ENCODE measurements at places on chromosomes 6 and 20. TPM values are rescaled to one million over a fixed set of nuclear protein-coding genes. Genes with fewer than 3 reads are reported as not detected.
A peak's percentile ranks its signal among the peaks of the same experiment; 100 is the strongest.

GRCh38 chr6:113741651-113742050, 115.5 kb upstream of the MARCKS start:
- no peaks in the 10 kb centered on the region for H3K36me3 ChIP-seq
- H3K4me1 ChIP-seq: peaks cover 5% of the 10 kb centered on the region
- no peak for DNase-seq

ETV7 gene
- 0.24 TPM for total RNA-seq

CGA gene
- total RNA-seq: not detected

GRCh38 chr6:89035252-89036101, 45.1 kb upstream of the PNRC1 start:
- no peak overlapping the region for H3K4me3 ChIP-seq
- H3K4me1 ChIP-seq: no peaks in the 10 kb centered on the region
- no peak for DNase-seq
- H3K27ac ChIP-seq: peak overlapping the region; percentile 74
- no peaks in the 10 kb centered on the region for H3K36me3 ChIP-seq
- H3K27me3 ChIP-seq: no peaks in the 10 kb centered on the region

DNA sequence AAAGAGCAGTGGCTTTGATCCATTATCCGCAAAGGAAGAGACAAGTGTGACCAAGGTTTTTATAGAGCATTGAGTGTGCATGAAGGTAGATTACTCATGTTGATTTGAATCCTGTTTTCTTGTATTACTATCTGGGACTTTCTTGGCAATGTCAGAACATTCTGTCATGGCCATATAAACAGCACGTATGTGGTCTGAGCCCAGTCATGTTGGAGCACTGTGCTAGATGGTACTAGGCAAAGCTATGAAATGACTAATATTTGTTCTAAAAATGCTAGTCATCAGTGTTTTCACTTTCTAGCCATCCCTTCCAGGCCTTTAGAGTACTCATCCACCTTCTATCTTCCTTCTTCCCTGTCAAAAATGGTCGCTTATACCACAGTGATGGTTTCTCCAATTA, 278.6 kb upstream of the FLRT3 start:
- H3K4me1 ChIP-seq: no peaks in the 10 kb centered on the region
- DNase-seq: no peak
- no peak overlapping the region for H3K4me3 ChIP-seq
- H3K27me3 ChIP-seq: no peaks in the 10 kb centered on the region

DNA sequence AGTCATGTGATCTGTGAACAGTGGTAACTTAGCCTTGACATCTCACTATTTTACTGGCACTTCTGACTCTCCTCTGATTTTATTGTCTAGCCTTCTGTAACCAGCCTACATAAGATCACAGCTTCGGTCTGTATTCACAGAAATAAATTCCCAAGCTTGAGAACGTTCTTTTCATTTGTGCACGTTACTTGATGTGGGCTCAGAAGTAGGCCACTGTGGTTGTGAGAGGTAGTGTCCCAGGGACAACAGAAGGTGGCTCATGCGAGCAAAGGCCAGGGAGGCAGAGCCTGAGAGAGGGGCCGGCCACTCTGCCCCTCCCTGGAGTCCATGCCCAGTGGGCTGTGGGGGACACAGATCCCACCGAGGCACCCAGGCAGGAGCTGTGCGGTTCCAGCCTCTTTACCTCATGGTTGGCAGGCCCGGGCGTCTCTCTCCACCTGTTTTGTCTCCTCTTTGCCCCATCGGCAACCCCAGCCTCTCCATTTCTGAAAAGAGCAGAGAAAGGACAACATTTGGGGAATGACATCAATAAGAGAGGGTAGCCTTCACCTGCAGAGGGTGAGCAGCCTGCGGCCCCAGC, 207.5 kb upstream of the CST7 start:
- H3K27me3 ChIP-seq: peaks cover 6% of the 10 kb centered on the region
- no peaks in the 10 kb centered on the region for H3K4me1 ChIP-seq
- no peak overlapping the region for H3K27ac ChIP-seq
- no peak overlapping the region for H3K4me3 ChIP-seq
- H3K36me3 ChIP-seq: no peaks in the 10 kb centered on the region
- DNase-seq: no peak

DNA sequence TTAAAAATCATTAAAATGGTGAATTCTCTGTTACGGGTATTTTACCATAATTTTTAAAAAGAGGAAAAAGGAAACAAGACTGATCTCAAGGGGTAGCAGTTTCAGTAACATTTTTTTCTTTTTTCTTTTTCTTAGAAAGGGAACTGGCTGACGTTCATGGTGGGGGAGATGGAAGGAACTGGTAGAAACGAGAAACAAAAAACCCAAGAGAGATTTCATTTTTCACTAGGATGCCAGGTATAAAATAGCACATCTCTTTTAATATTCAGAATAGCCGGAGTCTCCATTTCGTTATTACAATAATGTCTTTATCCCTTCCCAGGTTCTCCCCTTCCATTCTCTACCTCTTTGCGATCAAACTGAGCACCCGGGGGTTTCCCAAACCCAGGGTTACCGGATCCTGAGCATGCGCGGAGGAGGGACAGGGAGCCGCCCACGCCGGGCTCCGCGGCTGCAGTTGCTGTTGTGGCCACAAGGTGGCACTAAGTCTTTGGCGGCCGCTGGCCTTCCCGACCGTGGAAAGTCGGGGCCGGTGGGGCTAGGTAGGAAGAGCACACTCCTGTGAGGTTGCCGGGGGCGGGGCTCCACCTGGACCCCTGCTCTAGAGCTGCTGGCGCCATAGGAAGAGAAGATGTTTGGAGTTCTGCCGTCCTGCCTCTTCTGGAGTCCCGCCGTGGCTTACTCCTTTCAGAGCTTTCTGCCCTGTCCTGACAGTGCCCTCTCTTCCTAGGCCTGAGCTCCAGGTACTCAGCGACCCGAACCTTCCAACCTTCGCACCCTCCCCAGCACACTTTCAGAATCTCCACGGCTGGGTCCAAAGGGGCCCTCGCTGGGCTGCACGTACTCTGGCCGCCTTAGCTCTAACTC, 146.8 kb downstream of the SH3BGRL2 start:
- H3K27me3 ChIP-seq: peaks cover 8% of the 10 kb centered on the region
- H3K27ac ChIP-seq: no peak overlapping the region
- peak; percentile 90 for DNase-seq
- peak overlapping the region; percentile 77 for H3K4me3 ChIP-seq
- H3K36me3 ChIP-seq: no peaks in the 10 kb centered on the region

DNA sequence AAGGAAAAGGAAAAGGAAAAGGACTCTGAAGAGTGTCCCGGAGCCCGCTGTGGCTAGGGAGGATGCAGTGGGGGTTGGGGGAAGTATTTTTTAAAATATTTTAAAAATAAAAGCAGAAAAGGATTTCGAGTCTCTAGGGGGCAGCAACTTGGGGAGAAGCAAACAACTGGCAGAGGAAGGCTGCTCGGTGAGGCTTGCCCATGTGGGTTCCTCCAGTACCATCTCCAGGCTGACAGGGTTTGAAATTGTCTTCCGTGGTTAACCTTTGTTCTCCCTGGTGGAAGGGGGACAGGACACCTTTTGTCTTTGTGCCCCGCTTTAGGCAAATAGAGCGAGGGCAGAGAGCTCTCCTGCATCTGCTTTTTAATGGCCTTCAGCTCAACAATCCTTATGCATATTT, 60.4 kb upstream of the SNX9 start:
- H3K4me1 ChIP-seq: peaks cover 83% of the 10 kb centered on the region
- no peaks in the 10 kb centered on the region for H3K27me3 ChIP-seq
- no peak overlapping the region for H3K4me3 ChIP-seq
- no peak for DNase-seq
- H3K36me3 ChIP-seq: no peaks in the 10 kb centered on the region

GRCh38 chr6:54248994-54249393, 59.2 kb upstream of the TINAG start:
- no peak overlapping the region for H3K4me3 ChIP-seq
- peaks cover 11% of the 10 kb centered on the region for H3K4me1 ChIP-seq
- H3K27ac ChIP-seq: no peak overlapping the region
- H3K36me3 ChIP-seq: no peaks in the 10 kb centered on the region

- peak overlapping the region; percentile 28 for H3K27ac ChIP-seq
- no peaks in the 10 kb centered on the region for H3K36me3 ChIP-seq
- H3K27me3 ChIP-seq: no peaks in the 10 kb centered on the region
- DNase-seq: no peak
These were observed 149.9 kb downstream of the RPS12 start for GRCh38 chr6:132964101-132964867.

MACROD2 gene
- 2.5 TPM for total RNA-seq

ADAM33 gene
- 34.7 TPM for total RNA-seq

- no peak overlapping the region for H3K27ac ChIP-seq
- no peak for DNase-seq
- no peak overlapping the region for H3K4me3 ChIP-seq
These were observed 73.0 kb downstream of the SLX4IP start for GRCh38 chr20:10508060-10508459.

- peaks cover 7% of the 10 kb centered on the region for H3K36me3 ChIP-seq
- no peak for DNase-seq
- peak overlapping the region; percentile 75 for H3K4me3 ChIP-seq
These were observed 414 bp downstream of the SIM1 start for GRCh38 chr6:100464162-100464851.

GRCh38 chr6:162177746-162178145, 549.8 kb downstream of the PRKN start:
- H3K4me3 ChIP-seq: no peak overlapping the region
- peaks cover 27% of the 10 kb centered on the region for H3K4me1 ChIP-seq
- H3K27me3 ChIP-seq: no peaks in the 10 kb centered on the region
- H3K27ac ChIP-seq: peak overlapping the region; percentile 72
- no peaks in the 10 kb centered on the region for H3K36me3 ChIP-seq
- no peak for DNase-seq

DNA sequence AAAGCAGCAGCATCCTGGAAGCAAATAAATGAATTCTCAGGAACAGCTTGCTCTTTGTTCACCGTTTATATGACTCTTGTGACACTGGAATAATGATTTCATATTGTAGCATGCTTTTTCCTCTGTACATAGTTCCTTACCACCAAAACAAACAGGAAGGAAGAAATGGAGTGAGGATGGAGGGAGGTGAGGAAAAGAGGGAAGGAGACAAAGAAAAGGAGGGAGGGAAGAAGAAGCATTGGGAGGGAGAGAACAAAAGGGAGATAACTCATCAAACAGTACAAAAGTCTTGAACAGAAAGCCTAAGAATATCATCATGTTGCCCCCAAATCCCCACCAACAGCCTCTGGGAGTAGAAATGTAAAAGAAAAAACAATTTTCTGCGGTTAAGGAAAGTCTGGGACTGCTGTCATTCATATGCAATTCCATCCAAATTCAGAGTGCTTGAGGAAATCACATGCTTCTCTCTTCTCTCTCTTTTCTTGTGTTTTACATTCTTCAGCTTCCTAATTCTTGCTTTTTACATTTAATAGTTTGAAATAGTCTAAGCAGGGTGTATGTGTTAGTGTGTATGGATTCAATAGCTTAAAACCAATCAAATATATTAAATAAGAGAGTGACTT, 81.5 kb downstream of the EPHA7 start:
- no peaks in the 10 kb centered on the region for H3K27me3 ChIP-seq
- peaks cover 37% of the 10 kb centered on the region for H3K4me1 ChIP-seq
- peak overlapping the region; percentile 79 for H3K27ac ChIP-seq
- DNase-seq: no peak

- no peak overlapping the region for H3K4me3 ChIP-seq
- H3K27ac ChIP-seq: no peak overlapping the region
- peaks cover 2% of the 10 kb centered on the region for H3K36me3 ChIP-seq
- H3K27me3 ChIP-seq: no peaks in the 10 kb centered on the region
- no peak for DNase-seq
These were observed 21.6 kb upstream of the GJA1 start for GRCh38 chr6:121413879-121414278.

HLA-DOB gene
- total RNA-seq: 0.24 TPM
